Non-pigmented ciliary epithelial cell (primary cell): ENCODE measurements at places on chromosomes 3 and 15.

- no peak for DNase-seq
Observed at GRCh38 chr15:75061272-75061671, 37.9 kb downstream of the PPCDC start.

- no peak for DNase-seq
Observed at GRCh38 chr3:131501949-131502348, 822 bp downstream of the MRPL3 start.

DNA sequence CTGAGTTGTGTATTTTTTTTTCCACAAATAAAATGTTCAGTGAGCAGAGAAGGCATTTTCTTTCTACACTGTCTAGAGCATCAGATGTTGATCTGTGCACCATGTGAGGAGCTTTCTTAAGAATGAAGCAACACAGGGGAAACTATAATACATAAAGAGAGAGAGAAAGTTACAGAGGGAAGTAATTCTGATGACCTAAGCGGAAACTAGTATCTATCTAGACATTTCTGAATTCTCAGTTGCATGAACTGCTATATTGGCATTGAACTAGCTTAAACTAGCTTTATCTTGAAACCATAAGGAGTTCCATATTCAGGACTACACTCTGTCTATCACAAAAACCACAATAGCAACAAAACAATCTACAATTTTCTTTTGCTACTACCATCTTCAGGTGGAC lies 822.4 kb downstream of the VGLL3 start:
- no peak for DNase-seq

DNA sequence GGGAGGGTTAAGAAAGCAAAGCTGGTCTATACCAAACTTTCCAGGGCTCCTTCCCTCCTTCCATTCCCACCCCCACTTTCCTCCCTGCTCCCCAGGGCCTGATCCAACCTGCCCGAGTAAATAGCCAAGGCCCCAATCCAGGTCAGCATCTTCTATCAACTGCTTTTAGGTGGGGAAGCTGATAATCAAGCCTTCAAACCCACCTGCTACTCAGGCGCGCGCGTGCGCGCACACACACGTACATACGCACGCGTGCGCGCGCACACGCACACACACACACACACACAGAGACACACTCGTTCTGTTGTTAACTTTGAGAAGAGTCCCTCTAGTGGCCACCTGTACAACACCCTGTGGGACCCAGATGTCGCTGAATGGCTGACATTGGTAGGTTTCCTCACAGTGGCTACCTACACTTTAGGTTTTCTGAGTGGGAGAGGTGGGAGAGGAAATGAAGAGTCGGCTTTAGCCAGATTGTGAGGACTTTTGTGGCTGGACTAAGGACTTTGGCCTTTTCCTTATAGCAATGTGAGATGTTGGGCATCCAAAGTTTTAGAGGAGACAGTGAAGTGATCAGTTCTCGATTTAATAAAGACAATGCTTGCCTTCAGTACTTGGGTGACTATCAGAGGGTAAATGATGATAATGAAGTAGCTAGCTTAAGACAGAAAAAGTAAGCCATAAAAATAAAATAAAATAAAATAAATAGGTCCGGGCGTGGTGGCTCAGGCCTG lies 179.9 kb upstream of the C2CD4B start:
- peak; percentile 23 for DNase-seq

GRCh38 chr3:120306519-120307455 lies 21.8 kb upstream of the GPR156 start:
- DNase-seq = no peak

DNA sequence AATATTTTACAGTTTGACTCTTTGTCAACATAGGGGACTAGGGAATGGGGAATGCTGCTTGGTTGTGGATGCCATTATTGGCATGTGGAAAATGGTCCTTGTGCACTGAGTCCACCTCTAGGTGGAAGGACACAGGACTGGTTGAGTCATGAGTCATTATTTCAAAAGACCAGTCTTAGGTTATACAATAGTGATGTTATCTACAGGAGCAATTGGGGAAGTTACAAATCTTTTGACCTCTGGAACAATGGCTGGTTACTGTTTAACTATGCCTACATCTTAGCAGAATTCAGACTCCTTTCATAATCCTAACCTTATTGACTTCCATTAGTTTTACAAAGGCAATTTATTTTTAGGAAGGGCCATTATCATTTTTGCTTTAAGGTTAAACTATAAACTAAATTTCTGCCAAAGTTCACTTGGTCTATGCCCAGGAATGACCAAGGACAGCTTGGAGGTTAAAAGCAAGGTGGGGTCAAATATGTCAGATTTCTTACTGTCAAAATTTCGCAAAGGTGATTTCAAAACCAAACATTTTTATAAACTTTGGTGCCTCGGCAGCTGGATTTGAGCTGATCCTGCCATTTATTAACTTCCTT lies 11.8 kb upstream of the CCR8 start:
- no peak for DNase-seq
